ENCODE measurements at places on chromosomes 16 and 17.

- DNase-seq = no peak
Observed at GRCh38 chr17:45965812-45966211, 33.2 kb upstream of the STH start.

- DNase-seq = no peak
Observed at GRCh38 chr17:18974407-18975149, 22.6 kb downstream of the SLC5A10 start.

DNA sequence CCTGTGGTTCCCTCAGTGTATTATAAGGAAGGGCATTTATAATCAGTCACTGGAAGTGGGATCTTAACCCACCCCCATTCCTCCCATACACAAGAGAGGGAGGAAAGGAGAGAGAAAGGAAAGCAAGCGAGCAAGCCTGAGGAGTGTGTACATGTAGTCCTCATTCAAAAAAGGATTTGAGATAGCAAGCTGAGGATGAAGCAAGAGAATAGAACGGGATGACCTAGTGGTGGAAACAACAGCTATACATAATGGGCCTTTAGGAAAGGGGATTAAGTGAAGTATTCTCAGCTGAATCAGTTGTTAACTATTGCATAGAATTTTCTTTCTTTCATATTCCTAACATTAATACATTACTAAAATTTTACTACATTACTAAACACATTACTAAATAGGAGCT is 281.4 kb downstream of the ZFHX3 start:
- no peak for DNase-seq

GRCh38 chr17:57423541-57423940 is 167.2 kb downstream of the MSI2 start:
- no peak for DNase-seq

Measured in D721Med (cell line).